ENCODE measurements at places on chromosomes 16 and 17.
A peak's percentile ranks its signal among the peaks of the same experiment; 100 is the strongest.

DNA sequence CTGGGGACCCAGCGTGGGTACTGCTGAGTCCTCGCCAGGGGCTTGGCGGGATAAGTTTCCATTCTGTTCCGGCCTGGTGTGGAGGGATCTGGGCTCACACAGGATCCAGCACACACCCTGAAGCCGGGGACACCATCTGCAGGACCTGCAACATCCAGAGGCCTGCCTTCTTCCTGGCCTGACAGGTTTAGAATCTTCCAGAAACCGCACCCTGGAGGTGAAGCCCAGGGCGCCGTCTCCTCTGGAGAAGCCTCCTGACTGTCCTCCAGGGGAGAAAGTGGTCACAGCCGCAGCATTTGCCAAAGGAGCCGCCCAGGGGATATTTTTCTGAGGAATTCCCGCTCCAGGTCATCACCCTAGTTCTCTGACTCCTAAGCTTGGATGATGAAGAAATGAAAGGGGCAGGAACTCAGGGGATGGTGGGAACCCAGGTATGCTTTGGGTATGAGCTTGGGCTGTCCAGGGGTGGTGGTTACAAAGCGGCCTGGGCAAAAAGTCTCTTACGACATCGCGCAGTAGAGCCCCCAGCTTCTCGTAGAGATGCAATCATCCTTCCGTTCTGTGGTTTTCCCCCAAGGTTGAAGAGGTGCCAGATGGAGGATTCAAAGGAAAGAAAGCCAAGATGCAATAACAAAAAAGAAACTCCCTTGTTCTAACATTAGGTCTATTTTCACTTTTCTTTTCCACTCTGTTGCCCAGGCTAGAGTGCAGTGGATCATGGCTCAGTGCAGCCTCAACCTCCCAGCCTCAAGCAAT lies 9.1 kb upstream of the CRISPLD2 start:
- no peak for DNase-seq

GRCh38 chr17:7043497-7044198 lies at the start of gene SLC16A11:
Gene SLC16A11 (minus strand): TSS chr17:7044092. CDS start chr17:7043513, 579 bp downstream.
- peak; percentile 93 for DNase-seq

GRCh38 chr17:35057332-35057915 lies 6.1 kb downstream of the RFFL start:
- DNase-seq: no peak

GRCh38 chr16:66070140-66070917 lies 296.2 kb upstream of the CDH5 start:
- DNase-seq: peak; percentile 6

DNA sequence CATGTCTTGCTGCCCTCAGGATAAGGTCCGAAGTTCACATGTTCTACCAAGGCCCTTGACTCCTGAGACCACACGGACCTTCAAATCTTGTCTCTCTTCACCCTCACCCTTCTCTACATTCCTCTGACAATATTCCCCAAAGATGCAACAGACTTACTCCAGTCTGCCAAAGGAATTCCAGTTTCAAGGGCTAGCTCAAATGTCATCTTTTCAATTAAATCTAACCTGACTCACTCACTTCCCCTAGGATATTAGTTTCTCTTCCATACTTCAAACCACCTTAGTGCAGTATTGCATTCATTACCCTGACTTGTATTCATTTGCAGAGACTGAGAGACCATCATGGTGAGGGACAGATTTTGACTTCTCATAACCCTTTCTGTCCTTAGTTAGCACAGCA lies 59.6 kb upstream of the ADCY9 start:
- DNase-seq: no peak

DNA sequence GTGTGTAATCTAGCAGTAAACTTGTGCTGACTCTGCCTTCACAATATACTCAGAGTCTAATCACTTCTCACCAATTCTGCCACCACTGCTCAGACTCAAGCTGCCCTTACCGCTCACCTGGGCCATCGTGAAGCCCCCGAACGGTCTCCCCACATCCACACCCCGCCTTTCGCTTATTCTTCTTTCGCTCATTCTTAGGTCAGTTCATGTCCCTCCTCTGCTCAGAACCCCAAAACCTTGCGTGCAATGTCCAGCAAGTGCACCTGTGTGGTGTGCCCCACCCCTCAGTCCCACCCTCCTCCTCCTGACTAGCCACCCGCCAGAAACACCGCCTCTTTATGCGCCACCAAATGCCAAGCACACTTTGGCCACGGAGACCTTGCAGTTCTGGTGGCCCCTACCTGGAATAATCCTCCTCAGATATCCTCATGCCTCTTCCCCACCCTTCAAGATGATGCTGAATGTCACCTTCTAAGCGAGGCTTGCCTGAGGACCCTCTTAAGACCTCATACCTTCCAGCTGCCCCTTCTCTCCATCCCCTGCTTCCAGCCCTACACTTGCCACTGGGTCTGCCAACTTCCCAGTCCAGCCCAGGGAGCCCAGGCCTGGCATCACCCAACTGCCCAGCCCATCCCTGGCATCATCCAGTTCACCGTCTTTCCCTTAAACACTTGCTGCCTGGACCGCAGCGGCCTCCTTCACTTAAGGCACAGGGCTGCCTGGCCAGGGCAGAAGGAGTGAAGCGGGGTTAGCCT lies 34.3 kb upstream of the RBFOX3 start:
- no peak for DNase-seq

DNA sequence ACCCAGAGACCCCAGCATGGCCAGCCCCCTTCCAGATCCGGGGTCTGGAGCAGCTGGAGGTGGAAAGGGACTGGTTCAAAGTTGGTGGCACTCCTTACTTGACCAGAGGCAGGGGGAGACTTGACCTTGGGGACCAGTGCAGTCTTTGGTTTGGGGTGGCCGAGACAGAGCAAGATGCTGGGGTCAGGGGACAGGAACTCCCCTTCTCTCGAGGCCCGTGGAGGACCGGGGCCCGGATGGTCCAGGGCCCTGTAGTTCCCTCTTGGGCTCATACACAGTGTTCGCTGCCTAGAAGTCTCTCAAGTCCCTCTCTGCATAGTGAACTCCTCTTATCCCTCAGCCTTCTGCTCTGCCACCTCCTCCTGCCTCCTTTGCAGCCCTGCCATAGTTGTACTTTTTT lies 601 bp upstream of the PRSS33 start:
- DNase-seq: no peak

DNA sequence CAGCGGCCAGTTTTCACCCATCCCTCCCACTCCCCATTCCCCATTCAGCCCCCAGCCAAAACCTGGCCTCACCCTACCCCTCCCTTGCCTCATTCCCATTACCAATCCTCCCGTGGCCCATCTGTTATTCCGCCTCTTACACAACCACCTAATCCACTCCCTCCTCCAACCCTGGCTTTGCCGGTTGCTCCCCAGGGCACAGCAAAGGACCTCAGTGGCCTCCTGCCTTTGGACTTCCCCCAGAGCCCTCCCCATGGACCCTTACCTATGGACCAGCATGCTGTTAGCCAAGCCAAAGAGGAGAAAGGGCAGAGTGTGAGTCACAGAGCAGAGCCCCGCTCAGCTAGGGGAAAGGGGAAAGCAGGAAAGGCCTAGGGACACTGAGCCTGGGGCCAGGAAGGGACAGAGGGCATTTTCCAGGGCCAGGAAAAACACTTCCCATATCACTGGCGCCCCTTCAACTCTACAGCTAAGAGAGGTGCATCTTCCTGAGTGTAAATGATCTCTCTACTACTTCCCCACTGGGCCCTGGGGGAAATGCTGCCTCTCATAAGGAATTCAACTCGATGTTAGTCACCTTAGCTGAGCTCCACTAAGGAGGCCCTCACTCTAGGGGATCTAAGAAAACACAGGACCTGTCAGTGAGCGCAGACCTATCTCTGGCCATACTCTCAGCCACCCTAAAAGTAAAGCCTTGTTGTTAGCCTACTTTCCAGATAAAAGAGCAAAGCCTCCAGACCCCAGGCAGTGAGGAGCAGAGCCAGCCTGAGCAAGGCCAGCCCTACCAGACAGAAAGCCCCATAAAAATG lies 10.6 kb downstream of the PEMT start:
- no peak for DNase-seq

GRCh38 chr17:17377071-17377967 lies 74.1 kb downstream of the NT5M start:
- no peak for DNase-seq

DNA sequence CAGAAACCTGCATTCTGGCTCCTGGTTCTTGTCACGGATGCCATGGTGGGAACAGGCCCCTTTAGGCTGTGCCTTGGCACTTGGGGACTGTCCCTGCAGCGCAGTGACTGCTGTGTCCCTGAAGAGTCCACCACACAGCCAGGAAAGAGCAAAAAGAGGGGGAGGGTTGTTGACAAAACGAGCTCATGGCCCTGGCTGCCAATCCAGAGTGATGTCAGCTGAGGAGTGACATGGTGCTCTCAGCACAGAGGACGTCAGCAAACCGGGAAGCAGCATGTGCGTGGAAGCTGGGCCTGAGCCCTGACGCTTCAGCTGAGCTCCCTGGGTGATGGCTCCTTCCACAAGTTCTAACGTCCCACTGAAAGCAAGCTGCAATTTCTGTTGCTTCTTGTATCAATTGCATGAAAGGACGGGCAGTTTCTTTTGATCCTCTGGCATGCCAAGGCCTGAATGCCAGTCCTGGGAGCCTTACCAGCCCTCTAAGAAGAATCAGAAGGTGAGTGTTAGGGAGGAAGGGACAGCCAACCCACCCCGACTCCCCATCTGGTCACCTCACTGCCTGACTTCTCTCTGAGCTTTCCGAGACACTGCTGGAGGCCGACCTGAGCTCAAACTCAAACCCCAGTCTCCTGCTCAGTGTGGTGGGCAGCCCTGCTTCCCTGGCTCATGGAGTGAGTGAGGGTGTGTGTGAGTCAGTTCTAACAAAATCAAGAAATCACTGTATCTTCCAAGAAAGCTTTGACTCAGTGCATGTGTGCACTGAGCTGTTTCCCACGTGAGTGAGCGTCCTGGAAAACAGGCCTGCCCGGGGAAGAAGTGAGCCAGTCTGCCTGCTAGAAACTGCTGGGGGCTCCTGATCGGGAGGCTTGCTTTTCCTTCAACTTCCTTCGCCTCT lies 14.7 kb upstream of the WNT3 start:
- no peak for DNase-seq

DNA sequence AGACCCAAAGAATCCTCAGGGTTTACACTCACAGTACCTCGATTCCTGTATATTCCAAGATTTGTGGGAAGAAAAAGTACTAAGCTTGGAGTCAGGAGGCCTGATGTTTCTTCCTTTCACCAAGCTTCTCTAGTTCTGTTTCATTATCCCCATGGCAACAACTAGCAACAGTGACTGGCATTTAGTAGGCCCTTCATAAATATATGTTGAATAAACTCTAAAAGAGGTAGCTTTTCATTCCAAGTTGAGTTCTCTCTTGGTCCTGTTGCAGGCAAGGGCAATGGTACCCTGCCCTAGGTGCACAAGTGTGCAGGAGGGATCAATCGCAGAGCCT lies 527 bp upstream of the UBE2Z start:
- peak; percentile 39 for DNase-seq

DNA sequence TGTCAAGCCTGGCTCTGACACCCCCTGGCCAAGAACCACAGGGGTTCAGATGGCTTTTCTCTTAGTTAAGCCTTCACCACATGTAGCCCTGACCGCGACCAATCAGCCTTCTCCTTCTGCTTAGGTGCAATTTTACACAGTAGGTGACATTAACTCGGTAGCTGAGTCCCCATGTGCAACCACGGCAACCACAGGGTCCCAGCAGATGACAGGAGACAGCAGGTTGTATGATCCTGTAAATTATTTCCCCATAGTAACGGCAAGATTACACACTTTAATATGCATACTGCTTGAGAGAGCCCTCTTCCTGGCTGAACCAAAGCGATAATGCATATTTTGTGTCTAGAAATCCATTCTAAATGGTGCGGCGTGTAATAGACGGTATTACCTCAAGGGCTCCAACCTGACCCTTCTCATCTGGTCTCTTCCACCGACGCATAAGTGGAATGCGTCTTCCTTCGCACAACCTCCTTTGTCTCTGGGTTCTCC lies 458.7 kb upstream of the ZFHX3 start:
- DNase-seq: no peak

GRCh38 chr17:61880589-61881102 lies 17.3 kb upstream of the BRIP1 start:
- DNase-seq: no peak

DNA sequence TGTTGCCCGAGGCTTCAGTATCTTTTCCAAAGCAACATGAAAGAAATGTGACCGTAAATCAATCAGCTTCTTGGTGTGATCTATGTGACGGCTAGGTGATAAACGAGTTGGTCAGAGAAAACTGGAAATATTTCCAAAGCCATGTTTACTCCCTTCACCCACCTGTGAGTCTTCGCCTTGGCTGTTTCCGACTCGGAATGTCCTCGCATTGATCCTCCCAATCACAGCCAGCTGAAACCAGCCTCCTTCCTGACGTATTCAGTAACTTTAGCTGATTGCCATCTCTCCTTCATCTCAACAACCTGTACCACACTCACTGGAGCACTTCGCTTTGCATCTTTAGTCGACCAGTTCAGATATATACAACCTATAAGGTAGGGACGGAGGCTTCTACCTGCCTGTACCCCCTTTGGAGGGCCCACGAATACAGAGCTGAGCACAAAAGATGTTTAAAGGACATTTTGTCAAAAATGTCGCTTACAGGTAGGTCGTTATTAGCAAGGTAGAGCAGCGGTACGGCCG lies 705 bp downstream of the KRABD2 start:
- no peak for DNase-seq

- DNase-seq: no peak
Measured at GRCh38 chr17:41404024-41404671, 6.7 kb upstream of the KRT31 start.

DNA sequence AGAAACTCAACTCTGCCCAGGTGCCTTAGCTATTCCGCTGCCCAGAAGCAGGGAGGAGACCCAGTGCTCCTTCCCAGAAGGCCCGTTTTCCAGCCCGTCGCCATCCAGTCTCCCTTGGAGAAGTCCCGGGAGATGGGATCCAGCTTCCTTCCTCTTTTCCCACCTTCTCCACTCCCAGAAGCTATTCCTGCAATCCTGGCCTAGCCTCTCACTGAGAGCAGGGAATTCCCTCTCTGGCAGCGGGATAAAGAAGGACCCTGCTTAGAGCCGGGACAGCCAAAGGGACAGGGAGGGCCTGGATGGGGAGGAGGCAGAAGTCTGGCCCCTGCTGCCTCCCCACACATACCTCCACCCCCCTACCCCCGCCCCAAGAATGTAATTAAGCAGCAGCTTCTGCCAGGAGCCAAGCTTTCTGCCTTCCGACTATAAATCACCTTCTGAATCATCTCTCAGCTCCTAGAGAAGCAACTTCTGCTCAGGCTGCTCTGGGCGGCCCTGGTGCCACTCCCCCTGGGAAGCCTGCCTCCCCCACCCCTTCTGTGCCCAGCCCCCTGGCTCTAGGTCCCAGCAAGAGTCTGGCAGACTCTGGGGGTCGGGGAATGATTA lies 6.4 kb downstream of the WNT3 start:
- no peak for DNase-seq
